ENCODE measurements at places on chromosomes 11 and 22. TPM values are rescaled to one million over a fixed set of nuclear protein-coding genes. Genes with fewer than 3 reads are reported as not detected.
A peak's percentile ranks its signal among the peaks of the same experiment; 100 is the strongest.

Gene ATG13
- 49.7 TPM for total RNA-seq

Gene WBP2NL
- 0.32 TPM for total RNA-seq

Gene OR8D4
- total RNA-seq, result not detected

Gene MDK
- total RNA-seq, result 11.7 TPM

Gene ZNF70
- 7.8 TPM for total RNA-seq

DNA sequence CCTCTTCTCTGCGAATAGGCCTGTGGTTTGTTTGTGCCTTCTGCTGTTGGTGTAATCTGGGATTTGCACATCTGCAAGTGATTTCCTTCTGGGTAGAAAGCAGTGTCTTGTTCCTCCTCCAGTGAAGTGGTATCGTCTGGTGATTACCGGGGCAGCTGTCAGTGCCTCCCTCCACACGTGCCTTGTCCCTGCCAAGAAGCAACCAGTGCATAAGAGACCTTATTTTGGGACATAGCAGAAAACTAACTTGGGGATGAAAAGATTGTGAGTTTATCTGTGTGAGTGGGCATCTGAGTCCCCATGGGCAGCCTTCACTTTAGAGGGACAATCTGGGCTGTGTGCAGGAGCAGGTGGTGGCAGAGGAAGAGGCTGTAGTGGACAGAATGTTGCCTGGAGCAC is 71.5 kb upstream of the SORL1-AS1 start:
- no peak for DNase-seq

- DNase-seq, result no peak
Measured at GRCh38 chr11:125976156-125976555, 30.3 kb downstream of the VSIG10L2 start.

DNA sequence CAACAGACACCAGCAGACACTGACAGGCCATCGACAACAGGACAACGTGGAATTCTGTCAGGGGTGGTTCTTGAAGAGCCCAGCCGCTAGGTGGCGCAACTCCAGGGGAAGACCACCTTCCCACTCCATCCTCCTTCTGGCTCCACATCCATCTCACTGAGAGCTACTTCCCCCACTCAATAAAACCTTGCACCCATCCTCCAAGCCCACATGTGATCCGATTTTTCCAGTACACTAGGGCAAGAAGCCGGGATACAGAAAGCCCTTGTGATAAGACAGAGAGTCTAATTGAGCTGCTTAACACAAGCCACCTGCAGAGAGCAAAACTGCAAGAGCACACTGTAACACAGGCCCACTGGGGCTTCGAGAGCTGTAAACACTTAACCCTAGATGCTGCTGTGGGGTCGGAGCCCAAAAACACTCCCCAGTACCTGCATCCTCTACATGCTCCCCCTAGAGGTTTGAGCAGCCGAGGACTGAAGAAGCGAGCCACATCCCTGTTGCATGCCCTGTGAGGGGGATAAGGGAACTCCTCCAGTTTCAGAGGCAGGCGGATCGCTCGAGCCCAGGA is 11.5 kb upstream of the RAB39A start:
- DNase-seq, result peak; percentile 7

GRCh38 chr22:48347311-48347710 is 1480.4 kb downstream of the BRD1 start:
- no peak for DNase-seq

GRCh38 chr22:27802346-27803073 is 954 bp upstream of the MN1 start:
- peak; percentile 3 for DNase-seq

DNA sequence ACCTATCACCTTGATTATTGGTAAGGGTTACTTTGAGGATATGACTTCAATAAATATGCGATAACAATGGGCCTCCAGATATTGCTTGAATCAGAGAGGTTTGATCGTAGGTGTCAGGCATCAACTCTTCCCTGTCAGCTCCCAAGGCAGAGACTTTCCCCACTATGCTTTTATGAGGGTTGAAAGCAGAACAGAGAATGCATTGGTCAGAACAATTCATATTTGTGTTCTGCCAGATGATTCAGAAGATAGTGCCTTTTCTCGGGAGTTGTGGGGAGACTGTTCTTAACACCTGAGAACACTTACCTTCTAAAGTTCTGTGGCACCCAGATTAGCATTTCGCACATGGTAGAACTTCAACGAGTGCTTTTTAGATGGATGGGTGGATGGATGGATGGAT is 386.3 kb upstream of the CADM1 start:
- DNase-seq, result no peak

GRCh38 chr11:66467756-66468155 is 1.1 kb downstream of the PELI3 start:
- DNase-seq, result peak; percentile 10

GRCh38 chr11:84035645-84036044 is 749.5 kb upstream of the CCDC90B start:
- no peak for DNase-seq

DNA sequence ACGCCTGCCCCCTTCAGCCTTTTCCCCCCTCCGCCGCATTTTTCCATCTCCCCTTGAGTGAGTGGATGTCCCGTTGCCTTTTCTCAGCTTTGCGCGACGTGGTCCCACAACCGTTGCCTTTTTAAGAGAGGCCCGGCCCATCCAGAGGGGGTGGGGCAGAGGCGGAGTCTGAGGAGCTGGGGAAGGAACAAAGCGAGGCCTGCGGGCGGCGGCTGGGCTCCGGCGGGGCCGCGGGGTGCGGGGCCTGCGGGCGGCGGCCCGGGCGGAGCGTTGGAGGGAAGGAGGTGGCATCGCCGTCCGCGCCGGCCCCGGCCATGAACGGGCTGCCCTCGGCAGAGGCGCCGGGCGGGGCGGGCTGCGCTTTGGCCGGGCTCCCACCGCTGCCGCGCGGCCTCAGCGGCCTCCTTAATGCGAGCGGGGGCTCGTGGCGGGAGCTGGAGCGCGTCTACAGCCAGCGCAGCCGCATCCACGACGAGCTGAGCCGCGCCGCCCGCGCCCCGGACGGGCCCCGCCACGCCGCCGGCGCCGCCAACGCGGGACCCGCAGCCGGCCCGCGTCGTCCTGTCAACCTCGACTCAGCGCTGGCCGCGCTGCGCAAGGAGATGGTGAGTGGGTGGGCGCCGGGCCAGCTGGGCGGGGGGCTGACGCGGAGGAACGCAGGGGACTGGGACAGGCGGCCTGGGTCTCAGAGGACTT is at the start of gene FAM89B:
TSS of gene FAM89B (plus strand) at position 183 of the 696 bp plus-strand sequence. CDS start at position 315, 132 bp downstream.
- peak; percentile 89 for DNase-seq

GRCh38 chr22:36363349-36363981 is 24.3 kb downstream of the MYH9 start:
- no peak for DNase-seq

DNA sequence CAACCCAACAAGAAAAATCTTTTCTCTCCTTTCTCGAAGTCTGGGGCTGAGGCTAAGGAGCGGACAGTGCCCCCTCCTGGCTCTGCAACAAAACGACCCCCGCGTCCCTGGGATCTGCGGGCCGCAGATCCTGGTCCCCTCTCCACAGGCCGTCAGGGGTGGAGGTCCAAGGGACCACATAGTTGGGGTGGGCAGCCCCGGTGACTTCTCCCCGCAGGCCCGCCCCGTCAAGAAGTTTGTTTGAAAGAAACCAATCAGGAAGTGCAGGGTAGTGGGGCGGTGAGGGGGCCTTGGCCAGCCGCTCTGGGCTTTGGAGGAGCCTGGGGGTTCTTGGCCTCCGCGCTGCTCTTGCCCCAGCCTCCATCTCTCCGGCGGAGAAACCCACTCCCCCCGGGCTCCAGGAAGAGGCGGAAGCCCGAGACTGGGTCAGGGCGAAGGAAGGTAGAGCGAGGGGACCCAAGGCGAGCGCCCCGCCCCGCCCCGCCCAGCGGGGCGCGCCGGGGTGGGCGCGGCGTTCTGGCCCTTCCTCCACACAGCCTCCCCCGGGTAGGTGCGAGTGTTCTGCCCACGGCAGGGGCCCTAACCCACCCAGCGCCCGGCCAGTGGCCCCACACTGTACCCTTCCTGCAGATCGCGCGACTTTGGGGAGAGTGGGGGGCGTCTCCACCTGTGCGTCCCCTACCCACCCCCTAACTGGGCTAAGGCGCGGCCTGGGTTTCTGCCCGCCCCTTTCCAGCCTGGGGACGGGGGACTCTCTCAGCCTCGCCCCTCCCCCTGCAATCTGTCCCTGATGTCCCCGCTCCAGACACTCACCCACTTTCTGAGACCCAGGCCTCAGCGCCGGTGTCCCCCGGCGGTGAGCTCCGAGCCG is 1.3 kb downstream of the TP53I11 start:
- peak; percentile 49 for DNase-seq

GRCh38 chr22:38313384-38313955 is 3.8 kb downstream of the CSNK1E start:
- peak; percentile 99 for DNase-seq

DNA sequence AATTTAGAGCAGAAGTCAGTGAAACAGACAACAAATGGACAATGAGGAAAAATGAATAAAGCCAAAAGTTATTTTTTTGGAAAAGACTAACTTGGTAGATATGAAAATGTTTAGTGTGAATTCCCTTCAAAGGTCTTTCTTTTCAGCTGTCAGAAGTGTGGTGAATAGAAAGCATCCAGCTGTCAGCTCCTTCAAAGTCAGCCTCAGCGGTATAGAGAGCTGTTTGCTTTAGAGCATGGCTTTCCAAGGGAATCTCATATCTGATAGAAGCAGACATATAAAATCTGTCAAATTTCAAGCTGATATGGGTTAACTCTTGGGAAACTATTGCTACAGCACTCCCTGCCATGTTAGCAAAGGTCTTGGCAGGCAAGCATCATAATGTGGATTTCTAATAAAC is 309.3 kb downstream of the CASP12 start:
- no peak for DNase-seq

DNA sequence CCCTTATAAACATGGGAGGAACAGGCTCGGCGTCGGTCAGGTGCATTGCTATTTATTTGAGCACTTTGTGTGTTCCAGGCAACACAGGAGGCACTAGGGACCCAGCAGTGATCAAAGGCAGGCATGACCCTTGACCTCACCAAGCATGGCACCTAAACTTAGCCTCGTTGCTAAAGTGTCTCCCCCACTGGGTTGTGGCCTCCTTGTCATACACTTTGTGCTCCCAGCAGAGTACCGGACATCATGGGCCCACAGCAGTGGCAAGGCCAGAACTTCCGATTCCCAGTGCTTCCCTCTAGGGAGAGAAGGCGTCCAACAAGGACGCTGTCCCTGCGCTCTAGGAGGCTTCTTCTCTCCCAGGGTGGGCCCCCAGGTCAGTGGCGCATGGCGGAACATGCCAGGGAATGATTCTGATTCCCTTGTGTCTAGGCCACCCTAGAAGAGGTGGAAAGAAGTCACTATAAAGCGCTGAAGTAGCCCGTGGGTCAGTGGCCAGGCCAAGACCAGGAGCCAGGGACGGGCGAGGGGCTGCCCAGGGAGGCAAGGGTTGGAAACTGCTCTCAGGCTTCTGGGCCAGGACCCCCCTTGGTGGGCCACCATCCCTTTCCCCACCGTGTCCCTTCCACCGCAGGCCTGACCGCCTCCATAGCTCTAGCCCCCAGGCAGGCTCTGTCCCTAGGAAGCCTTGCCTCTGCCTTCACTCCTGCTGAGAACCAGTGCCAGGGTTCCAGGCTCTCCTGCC is 19.7 kb downstream of the TOM1 start:
- no peak for DNase-seq

DNA sequence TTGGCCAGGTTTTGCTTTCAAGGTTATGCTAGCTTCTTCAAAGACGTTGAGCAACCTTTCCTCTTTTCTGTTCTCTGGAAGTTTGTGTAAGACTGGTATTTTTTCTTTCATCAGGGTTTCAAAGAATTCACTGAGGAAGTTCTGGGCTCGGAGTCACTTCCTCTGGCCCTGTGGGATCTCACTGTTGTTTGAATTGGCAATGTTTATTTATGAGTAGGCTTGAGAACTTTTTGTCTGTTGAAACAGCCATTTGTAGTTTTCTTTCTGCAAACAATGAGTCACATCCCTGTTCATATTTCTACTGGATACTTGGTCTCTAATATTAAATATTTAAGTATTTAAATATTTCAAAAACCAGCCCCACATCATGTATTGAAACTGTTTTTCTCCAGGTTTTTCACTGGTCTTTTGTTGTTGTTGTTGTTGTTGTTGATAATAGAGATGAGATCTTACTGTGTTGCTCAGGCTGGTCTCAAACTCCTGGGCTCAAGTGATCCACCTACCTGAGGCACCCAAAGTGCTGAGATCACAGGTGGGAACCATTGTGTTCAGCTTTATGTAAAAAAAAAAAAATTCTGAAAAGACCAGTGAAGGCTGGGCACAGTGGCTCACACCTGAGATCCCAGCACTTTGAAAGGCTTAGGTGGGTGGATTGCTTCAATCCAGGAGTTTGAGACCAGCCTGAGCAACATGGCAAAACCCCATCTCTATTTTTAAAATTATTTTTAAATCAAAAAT is 26.9 kb downstream of the SUSD2 start:
- DNase-seq, result peak; percentile 98

DNA sequence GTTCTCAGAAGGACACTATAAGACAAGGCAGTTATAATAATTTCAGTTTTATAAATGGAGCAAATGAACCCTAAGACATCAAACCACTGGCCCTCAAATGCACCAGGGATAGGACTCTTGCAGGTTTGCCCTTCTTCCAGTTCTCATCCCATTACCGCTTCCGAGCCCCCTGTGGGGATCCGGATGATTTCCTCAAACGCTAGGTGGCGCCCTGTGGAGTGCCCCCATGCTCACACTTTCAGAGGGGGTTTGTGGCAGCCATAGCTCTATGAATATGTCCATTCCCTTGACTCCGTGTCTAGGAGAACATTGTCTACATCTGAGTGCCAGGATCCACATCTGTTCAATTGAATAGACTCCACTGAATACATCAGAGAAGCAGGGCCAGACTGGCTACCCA is 816.3 kb downstream of the NTM start:
- no peak for DNase-seq

- DNase-seq, result no peak
Measured at GRCh38 chr22:35488513-35488912, 52.1 kb upstream of the RASD2 start.

DNA sequence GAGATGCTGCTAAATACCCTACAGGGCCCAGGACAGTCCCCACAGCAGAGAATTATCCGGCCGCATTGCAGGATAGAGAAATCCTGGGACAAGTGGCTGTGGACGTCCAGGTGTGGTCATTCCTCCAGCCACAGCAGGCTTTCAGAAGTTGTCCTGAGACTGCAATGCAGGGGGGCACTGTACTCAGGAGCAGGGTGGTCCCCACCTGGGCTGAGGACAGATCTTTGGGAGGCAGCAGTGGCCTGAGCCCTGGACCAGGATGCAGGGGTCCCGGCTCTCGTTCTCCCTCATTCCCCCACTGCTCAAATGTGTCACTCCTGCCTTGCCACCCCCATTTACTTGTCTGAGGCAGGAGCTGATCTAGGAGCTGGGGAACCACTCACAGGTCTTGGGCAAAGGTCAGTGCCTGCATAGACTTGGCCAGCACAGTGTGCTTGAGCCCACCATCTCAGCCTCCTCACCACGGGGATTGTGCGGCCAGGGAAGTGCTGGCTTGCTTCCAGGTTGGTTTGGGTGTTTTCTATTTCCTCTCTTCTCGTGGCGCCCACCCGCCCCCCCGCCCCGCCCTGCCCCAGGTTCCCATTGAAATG is 15.3 kb downstream of the LINC01488 start:
- DNase-seq, result no peak

- DNase-seq, result no peak
Measured at GRCh38 chr11:116242006-116242405, 530.8 kb downstream of the BUD13 start.

GRCh38 chr11:64787526-64788320 is 9.4 kb upstream of the SF1 start:
- DNase-seq, result peak; percentile 40
